ENCODE measurements at places on chromosomes 6 and 20.

DNA sequence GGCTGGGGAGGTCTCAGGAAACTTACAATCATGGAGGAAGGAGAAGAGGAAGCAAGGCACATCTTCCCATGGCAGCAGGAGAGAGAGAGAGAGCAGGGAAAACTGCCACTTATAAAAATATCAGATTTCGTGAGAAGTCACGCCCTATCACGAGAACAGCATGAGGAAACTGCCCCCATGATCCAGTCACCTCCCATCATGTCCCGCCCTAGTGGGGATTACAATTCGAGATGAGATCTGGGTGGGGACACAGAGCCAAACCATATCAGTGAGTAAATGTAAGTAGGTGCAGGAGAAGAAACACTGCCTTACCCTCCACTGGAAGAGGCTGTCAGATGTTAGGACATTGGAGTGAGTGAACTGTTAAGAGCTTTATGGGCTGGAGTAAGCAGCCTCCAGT lies 270.4 kb downstream of the TFAP2C start:
- DNase-seq, result no peak

- DNase-seq, result no peak
Observed at GRCh38 chr20:57540890-57541580, 16.1 kb upstream of the CTCFL start.

GRCh38 chr20:18671203-18671710 lies 83.4 kb downstream of the DTD1 start:
- DNase-seq, result no peak

DNA sequence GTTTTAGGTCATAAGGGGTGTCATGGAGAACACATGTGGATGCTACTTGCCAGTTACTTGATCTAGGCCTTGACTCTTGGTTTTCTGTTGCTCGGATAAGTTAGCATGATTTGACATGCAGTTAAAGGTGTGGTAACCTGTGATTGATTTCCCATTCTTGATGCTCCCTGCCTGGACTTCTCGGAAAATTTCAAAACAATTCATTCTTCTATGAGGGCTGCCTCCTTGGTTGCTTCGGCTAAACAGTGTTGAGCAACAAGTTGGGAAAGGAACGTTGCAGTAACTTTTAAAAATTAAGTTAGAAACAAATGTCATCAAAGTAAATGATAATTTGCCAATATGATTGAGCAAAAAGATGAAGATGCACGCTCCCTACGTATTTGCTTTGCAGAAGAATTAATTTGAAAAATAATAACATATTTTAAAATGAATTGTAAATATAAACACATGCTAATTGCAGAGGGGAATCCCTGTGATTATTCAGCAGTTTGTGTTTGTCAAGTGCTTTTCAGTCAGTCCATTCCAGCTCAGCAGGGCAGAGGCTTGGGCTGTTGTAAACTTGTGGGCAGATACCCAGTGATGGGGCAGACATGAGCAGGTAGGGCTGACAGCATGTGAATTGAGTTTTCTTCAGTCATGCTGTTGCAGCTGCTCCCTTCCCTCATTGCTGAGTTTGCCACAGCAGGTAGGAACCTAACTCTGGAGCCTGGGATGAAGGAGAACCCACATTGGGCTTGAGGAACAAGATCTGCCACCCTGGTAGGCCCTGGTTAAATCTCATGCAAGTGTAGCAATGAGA lies 110.2 kb downstream of the ESR1 start:
- no peak for DNase-seq

- DNase-seq, result no peak
Observed at GRCh38 chr6:133761706-133762105, 127.2 kb upstream of the TCF21 start.
